ENCODE measurements at places on chromosomes 12 and 14.

DNA sequence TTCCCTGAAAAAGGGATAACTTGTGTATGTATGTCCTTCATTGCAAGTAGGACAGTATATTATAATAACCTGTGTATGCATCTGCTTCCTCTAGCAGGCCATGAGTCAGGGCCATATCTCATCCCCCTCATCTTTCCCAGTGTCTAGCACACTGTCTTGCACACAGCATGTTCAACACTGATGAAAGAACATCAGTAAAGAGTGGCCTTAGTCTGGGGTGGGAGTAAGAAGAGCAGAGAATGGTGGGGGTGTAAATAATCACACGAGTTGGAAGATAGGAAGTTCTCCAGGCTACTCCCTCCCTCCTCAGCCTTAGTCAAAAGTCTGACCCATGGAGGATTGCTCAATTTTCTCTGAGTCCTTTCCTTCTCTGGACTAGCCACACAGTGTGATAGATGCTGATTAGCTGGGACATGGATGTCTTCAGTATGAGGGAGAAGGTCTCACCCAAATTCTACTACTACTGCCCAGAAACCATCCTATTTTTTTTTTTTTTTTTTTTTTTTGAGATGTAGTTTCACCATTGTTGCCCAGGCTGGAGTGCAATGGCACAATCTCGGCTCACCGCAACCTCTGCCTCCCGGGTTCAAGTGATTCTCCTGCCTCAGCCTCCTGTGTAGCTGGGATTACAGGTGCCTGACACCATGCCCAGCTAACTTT is 14.6 kb upstream of the SP1 start:
- no peak for DNase-seq

GRCh38 chr12:24902511-24903328 is 46.2 kb downstream of the BCAT1 start:
- DNase-seq = no peak

GRCh38 chr12:6265038-6265405 is 45.5 kb upstream of the PLEKHG6 start:
- no peak for DNase-seq

DNA sequence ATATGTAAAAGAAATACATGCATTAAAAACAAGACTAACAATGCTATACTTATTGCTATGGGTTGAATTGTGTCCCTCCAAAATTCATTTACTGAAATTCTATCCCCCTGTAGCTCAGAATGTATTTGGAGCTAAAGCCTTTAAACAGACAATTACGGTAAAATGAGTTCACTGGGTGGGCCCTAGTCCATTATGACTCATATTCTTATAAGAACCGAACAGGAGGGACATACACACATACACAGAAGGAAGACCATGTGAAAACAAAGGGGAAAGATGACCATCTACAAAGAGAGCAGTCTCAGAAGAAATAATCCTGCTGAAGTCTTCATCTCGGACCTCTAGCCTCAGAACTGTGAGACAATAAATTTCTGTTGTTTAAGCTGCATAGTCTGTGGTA is 77.1 kb upstream of the ANKS1B start:
- DNase-seq = no peak

DNA sequence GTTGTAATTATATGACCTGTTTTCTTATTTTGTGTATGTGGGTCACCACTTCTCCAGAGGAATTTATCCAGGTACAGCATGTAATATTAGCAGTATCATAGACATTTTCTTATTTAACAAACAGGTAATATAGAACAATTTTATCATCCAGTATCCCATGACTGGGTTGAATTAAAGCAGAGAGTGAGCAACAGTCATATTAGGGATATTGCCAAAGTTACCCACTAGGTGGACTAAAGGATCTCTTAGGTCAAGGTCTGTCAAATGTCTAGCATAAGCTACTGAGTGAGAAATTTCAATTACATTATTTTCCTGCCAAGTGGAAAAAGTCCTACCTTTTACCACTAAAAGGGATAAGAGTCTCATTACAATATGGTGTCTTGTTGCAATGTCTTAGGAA is 62.1 kb upstream of the TRIM9 start:
- peak; percentile 18 for DNase-seq

GRCh38 chr12:76124456-76124855 is 40.0 kb upstream of the NAP1L1 start:
- no peak for DNase-seq

DNA sequence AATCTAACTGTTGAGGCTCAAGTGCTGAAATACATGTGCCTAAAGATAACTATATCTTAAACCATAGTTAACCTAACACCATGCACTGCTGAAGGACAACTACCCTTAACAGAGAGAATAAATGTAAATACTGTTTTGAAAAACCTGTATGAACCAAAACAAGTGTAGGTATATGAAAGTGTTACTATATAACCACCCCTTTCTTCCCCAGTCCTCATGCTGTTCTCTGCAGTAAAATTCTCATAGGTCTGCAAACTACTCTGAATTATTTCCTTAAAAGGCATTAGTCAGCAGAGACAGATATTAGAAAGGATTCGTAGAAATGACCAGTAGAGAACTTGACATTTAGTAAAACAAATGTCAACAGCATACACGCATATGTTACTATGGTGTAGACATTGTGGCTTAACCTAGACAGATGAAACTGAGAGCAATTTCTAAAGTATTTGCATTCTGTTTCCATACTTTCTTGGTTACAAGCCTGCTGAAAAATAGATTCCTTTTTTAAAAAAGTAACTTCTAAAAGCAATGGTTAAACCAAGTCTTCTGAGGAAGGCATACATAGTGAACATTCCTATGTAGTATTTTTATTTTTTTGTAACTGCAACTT is 13.9 kb downstream of the CSRP2 start:
- DNase-seq = no peak

GRCh38 chr12:11812241-11812585 is 162.7 kb downstream of the ETV6 start:
- no peak for DNase-seq

- DNase-seq = no peak
Observed at GRCh38 chr12:11771356-11771755, 121.9 kb downstream of the ETV6 start.

- no peak for DNase-seq
Observed at GRCh38 chr14:59215322-59215721, 26.9 kb downstream of the DAAM1 start.

DNA sequence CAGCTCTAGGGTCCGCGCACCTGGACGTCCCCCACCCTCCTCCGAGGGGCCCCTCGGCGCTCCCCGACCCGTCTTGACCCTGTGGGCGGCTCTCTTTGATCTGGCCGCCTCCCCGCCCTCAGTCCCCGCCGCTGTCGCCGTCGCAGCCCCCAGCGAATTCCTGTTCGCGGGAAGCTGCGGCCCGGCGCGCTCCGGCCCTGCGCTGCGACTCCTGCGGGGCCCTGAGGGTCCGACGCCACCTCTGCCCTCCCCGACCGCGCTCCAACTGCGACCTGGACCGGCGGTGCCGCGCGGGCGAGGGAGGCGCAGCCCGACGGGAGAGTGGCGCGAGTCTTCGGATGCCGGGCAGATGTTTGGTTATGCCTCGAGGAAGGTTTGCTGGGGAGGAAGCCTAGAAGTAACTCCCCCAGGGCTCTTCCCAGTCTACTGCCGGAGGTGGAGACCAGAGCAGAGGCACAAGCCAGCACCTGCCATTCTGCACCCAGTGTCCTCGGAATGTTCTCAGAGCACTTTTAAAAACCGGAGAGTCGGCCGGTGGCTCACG is 440 bp upstream of the ISM2 start:
- no peak for DNase-seq

- DNase-seq = no peak
Observed at GRCh38 chr14:92264195-92264594, 58.8 kb upstream of the SLC24A4 start.

- no peak for DNase-seq
Observed at GRCh38 chr14:61188978-61189808, 91.9 kb downstream of the TMEM30B start.

DNA sequence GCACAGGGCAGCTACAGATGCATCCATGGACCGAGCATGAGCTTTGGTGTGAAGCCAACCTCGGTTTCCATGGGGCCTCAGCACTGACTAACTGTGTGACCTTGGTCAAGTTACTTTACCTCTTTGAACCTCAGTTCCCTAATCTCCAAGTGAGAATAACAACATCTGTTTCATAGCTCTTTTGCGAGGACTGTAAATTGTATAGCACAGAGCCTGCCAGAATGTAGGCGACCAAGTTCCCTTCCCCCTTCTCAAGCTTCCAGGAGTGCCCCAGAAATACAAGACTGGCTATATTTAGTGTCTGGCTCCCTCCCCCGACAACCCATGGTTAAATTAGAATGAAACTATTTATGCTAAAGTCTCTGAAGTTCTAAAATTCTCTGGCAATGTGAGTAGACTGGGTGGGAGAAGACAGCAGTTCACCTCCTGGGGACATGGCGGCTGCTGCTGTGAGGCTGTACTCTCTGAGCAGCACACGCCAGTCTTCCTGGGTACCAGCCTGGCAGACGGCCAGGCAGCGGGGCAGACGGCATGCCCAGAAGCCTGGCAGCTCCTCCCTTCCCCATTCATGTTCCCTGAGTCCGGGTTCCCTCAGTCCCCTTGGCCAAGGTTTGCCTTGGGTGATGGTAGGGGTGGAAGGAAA is 22.0 kb upstream of the TMED10 start:
- no peak for DNase-seq

- no peak for DNase-seq
Observed at GRCh38 chr12:101945369-101946232, 68.2 kb downstream of the DRAM1 start.

DNA sequence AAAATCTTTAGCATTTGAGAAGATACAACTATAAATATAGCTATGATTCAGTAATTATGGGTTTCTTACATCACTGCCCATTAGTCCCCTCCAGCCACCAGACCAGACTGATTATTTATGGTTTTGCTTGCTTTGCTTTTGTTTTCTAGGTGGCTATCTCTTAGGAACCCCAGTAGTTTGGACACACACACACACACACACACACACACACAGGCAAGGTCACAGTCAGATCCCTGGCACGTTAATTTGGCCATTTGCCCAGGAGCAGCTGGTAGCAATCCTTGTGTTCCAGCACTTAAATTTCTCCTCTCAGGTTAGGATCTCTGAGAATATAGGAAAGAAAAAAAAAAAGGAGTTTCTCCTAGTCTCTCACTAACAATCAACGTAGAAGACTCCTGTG is 90.2 kb upstream of the RESF1 start:
- DNase-seq = peak; percentile 31

DNA sequence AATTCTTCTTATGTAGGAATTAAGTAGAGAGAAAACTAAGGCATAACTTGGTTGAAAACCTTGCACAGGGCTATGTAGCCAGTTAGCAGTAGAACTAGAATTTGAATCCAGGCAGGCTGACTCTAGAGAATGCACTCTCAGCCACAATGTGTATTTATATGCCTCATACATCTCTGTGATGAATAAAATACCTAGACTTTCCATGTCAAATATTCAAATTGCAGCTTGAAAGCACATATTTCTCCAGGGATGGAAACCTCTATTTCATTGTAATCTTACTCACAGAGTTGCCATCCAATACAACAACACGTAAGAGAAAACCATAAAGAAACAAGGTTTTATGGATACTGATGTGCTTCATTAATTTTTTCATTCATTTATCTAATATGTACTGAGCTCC is 256.0 kb upstream of the FLRT2 start:
- DNase-seq = no peak

DNA sequence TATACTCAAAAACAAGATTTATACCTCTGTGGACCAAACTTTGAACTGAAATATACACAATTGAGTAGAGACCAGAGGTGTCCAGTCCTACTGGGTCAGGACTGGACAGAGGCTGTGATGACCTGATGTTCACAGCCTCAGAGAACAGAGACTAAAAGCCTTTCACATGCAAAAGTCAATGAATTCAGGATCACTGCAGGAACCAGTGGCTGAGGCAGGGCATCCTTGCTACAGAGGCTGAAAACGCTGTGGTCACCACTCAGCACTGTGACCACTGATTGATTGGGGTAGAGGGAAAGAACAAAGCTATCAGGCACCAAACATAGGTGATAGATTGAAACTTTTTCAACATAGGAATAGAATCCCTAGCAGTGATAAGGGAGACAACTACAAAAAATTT is 25.1 kb downstream of the GRIP1 start:
- no peak for DNase-seq

DNA sequence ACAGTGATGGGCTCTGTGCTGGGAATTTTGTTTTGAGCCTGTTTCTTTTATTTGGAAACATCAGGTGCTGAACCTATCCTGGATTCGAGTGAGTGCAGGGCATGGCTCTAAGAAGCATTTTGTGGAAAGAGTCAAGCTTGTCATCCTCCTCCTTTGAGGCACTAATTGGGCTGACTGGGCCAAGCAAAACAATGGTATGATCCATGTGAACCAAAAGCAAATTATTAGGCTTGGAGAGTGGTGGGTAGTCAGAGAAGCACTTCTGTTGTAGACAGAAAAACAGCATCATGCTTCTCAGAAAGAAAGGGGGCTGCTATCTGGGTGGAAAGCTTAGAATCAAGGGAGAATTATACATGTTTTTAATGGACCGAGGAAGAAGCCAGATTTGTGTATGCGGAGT is 481.6 kb downstream of the DIO2 start:
- DNase-seq = no peak

DNA sequence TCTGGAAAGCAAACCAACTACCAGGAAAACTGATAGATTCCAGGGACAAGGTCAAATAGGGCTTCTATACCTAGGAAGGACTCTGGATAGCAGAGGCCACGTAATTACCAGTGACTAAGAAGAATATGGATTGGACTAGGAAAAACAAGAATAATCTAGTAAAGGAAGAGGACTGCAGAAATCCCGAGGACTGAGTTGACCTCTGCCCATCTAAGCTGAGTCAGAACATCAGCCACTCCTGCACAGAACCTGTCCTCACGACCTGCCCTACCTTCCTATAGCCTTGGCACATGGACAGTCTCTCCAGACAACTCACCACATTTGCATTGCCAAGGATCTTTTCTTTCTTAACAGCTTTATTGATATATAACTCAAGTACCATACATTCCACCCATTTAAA is 2.3 kb downstream of the OR6J1 start:
- DNase-seq = peak; percentile 21

DNA sequence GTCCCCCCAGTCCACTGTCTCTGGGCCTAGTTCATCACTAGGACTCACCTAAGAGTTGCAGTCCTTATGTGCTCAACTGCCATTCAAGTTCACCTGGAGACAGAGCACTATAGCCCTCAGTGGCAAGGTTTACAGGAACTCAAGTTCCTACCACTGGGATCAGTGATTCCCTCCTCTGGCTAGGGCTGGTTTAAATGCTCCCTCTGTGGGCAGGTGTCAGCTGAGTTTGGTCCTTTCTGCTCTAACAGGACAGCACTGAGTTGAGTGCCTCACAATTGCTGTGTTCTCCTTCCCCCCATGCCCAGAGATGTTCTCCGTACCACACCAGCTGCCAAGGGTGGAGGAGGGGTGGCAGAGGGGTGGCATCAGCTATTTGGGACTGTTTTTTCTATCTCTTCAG is 20.8 kb upstream of the SAV1 start:
- DNase-seq = no peak

Measured in RWPE1 (cell line).